Stimulated activated memory B cell treated with anti-CD40 and anti-IgM and Interleukin-4, amounts not matched to agents 10 μg/mL and 1 μg/mL and 100 μg/mL, for 72 hours (primary cell): ENCODE measurements at places on chromosomes 1 and 21.

- ATAC-seq, result no peak
These were observed 377 bp downstream of the SAMD13 start for GRCh38 chr1:84301785-84302385.

GRCh38 chr1:167881069-167881468 lies 32.9 kb downstream of the ADCY10 start:
- no peak for ATAC-seq

DNA sequence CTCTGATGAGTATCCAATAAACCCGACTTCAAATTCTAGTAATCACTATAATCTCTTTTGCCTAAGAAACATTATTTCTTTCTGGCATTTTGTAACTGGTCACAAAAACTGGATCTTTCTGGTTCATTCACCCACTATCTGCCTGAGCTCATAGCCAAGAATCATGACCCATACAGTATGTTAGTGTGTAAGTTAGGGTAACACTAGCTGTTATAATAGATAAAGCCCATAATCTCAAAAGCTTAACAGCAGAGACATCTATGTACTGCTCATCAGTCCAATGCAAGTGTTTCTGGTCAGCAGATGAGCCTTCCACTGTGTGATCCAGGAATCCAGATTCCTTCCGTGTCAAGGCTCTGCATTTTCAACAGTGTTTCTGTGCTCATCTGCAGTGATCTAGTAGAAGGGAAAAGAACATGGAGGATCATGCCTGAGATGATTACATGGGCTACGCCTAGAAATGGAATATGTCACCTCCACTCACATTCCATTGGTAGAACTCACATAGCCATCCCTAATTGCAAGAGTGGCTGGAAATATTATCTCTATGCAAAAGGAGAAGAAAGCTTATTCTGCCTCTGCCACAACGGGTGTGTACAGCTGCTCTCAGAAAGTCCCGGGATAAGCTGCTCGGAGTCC lies 27.7 kb downstream of the RRAGC start:
- no peak for ATAC-seq

DNA sequence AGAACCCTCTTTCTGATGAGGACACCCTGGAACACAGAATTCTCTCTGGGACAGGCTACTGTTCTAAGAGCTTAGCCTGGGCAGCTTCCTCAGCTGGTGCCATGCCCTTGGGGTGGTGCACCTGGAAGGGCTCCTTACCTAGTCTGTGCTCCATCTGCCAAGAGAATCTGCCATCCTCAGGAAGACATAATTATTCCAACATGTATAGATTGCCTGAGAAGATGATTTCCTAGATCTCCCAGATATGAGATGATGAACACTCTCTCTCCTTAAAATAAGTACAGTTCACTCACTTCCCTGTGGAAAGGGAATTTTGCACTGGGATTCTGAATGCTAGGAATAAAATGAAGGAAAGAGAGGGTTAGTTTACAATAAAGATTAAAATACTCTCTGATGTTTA lies 87.6 kb downstream of the NENF start:
- no peak for ATAC-seq

DNA sequence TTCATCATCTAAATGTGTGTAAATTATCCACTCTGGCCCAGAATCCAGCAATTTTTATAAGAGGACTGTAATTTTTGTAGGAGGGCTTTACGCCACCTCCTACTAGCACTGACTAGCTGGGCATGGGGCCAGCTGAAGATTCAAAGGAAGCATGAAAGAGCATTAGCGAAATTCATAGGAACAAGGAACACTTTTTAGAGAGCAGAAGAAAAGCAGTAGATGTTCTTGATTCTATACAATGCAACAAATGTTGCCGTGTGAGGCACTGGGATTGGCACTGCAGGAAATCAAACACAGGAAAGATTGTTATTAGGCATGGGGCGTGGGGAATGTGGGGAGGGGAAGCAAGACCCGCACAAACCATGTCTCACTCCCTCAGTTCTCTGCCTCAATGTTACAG lies 58.4 kb upstream of the PARP1 start:
- ATAC-seq, result no peak

DNA sequence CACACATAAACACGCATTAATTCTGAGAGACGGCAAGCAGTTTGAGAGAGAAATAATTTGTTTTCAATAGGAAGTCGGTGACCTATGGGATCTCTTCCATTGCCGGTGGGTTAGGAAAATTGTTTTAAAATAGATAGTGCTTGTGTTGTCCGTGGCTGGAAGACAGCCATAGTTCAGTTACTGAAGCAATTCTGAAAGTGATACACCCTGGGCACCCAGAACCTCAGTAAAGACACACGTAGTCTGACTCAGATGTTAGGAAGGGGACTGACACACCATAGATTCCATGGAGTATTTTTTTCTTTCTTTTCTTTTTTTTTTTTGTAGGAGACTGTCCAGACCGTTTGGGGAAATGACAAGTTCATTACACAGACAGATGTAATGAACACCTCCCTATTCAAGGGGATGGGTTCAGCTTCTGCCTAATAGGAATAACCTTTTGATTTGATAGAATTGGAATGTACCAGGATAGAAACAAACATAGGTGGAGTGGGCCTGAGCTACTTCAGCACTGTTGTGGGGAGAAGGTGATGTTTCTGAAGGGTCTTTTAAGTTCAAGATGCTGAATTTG lies 1.6 kb downstream of the C1orf21 start:
- ATAC-seq, result no peak

GRCh38 chr1:226481133-226481532 lies 67.4 kb upstream of the STUM start:
- ATAC-seq, result no peak

DNA sequence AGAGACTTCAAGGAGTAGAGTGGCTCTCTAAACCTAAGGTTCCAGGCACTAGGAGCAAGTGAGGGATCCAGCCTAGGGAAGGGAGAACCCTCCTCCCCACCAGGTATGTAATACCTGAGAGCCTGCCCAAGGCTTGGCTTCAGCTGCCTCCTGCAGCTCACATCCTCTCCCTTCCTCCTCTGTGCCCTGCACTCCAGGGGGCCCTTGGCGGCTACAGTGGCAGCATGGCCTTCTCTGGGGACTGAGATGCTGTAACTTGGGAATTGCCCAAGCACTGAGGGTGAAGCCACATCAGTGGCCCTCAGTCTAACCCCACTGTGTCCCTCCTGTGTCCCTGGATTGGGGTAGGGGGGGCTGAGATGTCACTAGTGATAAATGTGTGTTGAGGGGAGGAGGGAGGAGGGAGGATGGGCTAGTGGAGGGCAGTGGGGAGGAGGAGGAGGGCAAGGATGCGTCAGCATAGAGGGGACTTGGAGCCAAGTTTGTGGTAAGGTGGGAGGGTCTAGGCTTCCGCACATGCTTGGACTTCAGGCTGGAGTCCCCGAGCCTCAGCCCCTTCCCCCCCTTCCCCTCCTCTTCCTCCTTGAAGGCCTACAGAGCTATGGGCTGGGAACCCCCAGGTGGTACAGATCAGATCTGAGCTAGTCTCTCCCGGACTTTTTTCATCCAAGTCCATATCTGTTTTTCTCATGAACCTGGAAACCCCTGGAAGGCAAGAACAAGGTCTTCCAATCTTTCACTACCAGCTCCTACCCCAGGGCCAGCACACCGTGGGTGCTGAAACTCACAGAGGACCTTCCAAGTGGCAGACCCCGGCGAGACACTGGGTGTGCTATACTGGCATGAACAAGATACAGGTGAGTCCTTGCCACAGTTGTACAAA lies 17.5 kb downstream of the COL9A2 start:
- no peak for ATAC-seq

GRCh38 chr21:24456358-24456757 lies 1150.9 kb downstream of the MRPL39 start:
- ATAC-seq, result no peak

DNA sequence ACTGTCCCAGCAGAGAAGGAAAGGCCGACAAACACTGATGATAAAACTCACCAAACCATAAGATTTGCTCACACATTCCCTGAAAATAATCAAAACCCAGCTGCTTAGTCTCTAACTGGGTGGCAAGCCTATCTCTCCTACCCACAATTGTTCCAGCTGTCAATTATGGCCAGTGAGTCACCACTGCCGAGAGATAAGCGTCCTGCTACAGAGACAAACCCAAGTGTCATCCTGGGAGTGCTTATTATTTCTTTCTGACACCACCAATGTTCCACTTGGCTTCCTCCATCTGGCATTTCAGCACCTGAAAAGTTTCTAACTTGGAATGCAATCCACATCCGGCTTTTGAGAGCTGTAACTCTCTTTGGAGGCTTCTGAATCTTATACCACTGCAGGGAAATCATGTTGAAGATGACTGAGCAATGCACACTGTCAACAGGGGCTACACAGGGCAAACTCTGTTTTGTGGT lies 51.5 kb upstream of the VAV3 start:
- ATAC-seq, result no peak

- peak; percentile 55 for ATAC-seq
These were observed 48.1 kb downstream of the ELAPOR1 start for GRCh38 chr1:109161858-109162606.

DNA sequence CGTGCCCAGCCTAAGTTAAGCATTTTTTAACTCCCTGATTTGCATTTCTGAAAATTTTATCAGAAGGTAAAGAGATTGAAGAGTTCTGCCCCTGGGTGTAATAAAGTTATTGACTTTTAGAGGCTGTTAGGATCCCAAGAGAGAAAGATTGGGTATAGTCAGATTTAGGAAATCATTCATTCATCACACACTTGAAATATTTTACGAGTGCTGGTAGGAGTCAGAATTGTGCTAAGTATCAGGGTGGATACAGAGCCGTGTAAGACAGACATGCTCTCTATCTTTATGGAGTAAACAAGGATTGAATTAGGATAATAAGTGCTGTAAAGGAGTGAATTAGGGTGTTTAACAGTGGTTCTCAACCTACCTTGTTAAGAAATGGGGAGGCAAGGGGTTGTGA lies 3.0 kb downstream of the SZT2 start:
- no peak for ATAC-seq

GRCh38 chr1:52473039-52473438 lies 68.6 kb downstream of the PRPF38A start:
- ATAC-seq, result no peak
